ENCODE measurements at places on chromosomes 2 and 18.

DNA sequence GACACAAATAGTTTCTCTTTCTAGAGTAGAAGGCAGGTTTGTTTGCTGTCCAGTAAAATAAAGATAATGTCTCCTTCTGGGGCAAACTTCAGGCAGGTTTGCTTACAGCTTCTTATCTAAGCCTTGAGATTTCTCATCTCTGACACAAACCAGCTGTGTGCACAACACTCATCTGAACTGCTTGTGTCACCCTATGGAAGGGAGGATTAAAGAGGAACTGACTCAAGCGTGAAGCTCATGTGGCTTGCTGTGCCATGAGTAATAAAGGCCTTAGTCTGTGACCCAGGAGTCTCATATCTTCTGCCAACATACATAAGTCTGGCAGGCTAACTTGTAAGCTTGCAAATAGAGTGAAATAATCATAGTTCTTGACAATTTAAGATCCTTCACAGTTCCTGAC is 24.2 kb upstream of the CPO start:
- DNase-seq: no peak

DNA sequence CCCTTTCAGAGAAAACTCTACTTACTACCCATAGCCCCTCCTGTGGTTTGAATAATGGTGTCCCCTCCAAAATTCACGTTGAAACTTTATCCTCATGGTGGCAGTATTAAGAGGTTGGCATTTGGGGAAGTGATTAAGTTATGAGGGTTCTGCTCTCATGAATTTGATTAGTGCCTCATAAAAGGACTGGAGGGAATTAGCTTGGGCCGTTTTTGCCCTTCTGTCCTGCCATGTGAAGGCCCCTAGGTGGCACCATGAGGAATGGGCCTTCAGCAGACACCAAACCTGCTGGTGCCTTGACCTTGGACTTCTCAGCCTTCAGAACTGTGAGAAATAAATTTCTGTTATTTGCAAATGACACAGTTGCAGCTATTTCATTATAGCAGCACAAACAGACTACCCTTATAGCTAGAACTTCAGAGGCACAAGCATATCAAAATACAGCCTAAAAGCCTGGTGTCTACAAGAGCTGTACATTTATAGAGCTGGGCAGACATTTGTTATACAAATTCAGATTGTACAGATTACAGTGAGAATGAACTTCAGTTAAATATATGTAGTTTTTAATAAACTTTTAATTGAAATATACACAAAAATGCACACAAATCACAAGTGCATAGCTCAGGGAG is 2.6 kb upstream of the PTPN2 start:
- DNase-seq: no peak

GRCh38 chr2:60347781-60348180 is 205.7 kb downstream of the BCL11A start:
- no peak for DNase-seq

- DNase-seq: no peak
These were observed 7.8 kb downstream of the RBM44 start for GRCh38 chr2:237806334-237806733.

DNA sequence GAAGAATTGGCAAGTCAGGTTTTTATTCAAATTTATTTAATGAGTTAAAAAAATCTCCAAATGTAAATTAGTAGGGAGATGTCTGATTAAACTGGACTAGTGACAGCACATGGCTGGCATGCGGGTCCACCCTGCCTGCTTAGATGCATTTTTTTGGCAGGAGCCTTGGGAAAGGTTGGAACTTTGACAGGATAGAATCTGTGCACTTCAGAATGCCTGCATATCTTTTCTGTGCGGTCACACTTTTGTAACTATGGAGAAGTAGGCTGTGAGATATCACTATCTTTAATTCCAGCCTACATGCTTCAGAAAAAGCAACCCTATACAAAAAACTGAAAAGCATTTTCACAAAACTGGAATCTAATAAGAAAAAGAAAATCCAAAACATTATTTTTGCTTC is 317.8 kb downstream of the MBD2 start:
- DNase-seq: no peak

GRCh38 chr2:98012561-98012991 is 16.8 kb upstream of the TMEM131 start:
- DNase-seq: no peak

- no peak for DNase-seq
These were observed 204.7 kb upstream of the PID1 start for GRCh38 chr2:229475778-229476177.

GRCh38 chr2:71004857-71005256 is 10.2 kb upstream of the TEX261 start:
- DNase-seq: no peak

- DNase-seq: no peak
These were observed 152.5 kb upstream of the SKOR2 start for GRCh38 chr18:47403949-47404348.

GRCh38 chr2:144358979-144359541 is 160.9 kb downstream of the ZEB2 start:
- no peak for DNase-seq

DNA sequence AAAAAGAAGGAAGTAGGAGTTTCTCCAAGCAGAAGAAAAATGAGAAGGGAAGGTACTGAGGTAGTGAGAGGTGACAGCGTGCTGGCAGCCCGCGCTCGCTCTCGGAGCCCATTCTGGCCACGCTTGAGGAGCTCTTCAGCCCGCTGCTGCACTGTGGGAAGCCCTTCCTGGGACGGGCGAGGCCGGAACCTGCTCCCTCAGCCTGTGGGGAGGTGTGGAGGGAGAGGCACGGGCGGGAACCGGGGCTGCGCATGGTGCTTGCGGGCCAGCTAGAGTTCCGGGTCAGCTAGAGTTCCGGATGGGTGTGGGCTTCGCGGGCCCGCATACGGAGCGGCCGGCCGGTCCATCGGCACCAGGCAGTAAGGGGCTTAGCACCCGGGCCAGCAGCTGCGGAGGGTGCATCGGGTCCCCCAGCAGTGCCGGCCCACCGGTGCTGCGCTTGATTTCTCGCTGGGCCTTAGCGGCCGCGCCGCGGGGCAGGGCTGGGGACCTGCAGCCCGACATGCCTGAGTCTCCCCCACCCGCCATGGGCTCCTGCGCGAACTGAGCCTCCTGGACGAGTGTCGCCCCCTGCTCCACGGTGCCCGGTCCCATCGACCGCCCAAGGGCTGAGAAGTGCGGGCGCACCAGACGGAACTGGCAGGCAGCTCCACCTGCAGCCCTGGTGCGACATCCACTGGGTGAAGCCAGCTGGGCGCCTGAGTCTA is 11.1 kb upstream of the CYS1 start:
- DNase-seq: no peak

DNA sequence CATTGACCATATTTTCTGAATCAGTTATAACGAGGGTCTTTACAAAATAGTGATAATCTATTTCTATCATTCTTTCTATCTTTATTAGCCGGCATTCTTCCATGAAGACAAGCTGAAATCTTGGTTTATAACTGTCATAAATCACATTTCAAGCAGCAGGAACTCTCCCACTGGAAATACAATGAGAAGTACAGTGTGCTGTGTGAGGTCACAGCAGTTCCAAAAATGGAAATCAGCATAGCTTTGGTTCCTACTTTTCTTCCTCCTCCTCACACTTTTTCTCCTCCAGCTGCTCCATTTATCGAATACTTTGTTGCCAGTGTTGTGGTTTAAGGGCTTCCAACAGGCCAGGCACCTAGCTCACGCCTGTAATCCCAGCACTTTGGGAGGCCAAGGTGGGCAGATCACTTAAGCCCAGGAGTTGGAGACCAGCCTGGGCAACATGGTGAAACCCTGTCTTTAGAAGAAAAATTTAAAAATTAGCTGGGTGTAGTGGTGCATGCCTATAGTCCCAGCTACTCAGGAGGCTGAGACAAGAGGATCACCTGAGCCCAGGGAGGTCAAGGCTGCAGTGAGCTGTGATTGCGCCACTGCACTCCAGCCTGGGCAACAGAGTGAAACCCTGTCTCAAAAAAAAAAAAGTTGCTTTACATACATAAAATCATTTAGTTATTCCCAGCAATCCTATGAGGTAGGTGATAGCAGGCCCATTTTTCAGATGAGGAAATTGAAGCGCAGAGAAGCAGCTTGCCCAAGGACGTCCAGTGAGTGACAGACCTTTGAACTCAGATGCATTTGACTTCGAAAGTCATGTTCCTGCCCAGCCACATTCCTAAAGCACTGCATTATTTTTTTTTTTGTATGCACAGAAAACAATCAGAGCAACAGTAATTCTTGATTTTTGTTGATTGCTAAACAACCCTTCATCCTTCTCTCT is 34.0 kb upstream of the GPR55 start:
- no peak for DNase-seq

- DNase-seq: no peak
These were observed 176.3 kb upstream of the GLI2 start for GRCh38 chr2:120559401-120559800.

- no peak for DNase-seq
These were observed 95.2 kb downstream of the PDCL3 start for GRCh38 chr2:100658017-100658416.

- DNase-seq: no peak
These were observed 1.3 kb upstream of the PAX3 start for GRCh38 chr2:222299906-222300725.

DNA sequence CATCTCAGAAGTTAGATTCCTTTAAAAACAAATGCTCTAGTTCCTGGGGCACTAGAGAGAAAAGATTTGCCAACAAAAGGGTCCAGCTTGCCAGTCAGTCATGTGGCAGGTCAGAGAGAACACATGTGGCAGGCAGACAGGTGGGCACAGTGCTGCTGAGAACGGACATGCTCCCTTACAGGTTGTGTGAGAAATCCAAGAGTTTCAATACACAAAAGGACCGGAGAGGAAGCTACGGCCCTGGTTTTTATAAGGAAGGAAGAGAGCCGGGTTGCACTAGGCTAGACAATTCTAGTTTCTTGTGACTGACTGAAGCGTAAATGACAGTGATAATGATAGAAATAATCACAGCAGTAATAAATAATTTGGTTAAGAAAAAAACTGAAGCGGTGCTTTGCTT is 18.3 kb downstream of the CDC42EP3 start:
- DNase-seq: no peak
